PC-3 (cell line): ENCODE measurements at places on chromosomes 4 and X.

GRCh38 chr4:182093431-182093831 is 149.8 kb upstream of the TENM3 start:
- DNase-seq, result no peak

DNA sequence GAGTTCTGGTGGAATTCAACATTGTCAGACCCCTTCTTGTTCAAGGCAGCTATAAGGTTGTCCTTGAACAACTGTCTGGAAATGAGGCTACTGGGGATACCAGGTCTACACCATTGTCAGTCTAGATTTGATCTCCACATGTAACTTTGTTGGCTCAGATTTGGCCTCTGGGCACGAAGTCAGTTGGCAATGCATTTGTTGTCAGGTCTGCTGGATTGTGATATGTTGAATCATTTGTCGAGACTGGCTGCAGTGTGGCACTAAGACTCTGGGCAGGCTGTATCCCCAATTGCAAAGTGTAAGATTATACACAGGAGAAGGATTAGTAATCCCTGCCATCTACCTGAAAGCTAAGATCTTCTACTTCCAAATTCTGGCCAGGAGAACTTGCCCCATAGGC is 26.5 kb downstream of the ZNF81 start:
- DNase-seq, result no peak

- DNase-seq, result no peak
Measured at GRCh38 chr4:147747787-147748454, 16.0 kb downstream of the ARHGAP10 start.

GRCh38 chr4:137531986-137532868 is at the start of gene PCDH18:
PCDH18 (minus strand) TSS chr4:137532494; CDS start chr4:137532088, 406 bp downstream.
- peak; percentile 75 for DNase-seq
